ENCODE measurements at places on chromosomes 1 and 21. TPM values are rescaled to one million over a fixed set of nuclear protein-coding genes. Genes with fewer than 3 reads are reported as not detected.

- no peak for DNase-seq
These were observed 148.8 kb downstream of the TGFB2 start for GRCh38 chr1:218493986-218494385.

- DNase-seq: no peak
These were observed 27.8 kb upstream of the HYI start for GRCh38 chr1:43481491-43481890.

DNA sequence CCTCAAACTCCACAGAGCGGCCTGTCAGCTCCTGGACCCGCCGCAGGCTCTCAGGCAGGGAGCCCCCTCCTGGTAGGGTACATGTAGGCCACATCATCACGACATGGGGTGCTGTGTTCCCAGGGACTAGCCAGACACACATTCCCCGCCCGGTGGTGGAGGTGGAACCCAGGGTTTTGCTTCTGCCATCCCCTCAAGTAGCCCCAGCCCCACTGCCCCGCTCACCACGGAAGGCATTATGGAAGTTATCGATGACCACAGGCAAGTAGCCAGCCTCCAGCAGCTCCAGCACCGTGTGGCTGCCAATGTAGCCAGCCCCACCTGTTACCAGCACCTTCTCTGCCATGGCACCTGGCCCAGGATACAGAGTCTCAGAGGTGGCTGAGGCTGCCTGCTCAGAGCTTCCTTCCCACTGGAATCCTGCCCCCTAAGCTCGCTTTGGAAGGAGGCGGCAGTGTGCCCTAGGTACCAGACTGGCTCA, 1.9 kb downstream of the GALE start:
- DNase-seq: no peak

DNA sequence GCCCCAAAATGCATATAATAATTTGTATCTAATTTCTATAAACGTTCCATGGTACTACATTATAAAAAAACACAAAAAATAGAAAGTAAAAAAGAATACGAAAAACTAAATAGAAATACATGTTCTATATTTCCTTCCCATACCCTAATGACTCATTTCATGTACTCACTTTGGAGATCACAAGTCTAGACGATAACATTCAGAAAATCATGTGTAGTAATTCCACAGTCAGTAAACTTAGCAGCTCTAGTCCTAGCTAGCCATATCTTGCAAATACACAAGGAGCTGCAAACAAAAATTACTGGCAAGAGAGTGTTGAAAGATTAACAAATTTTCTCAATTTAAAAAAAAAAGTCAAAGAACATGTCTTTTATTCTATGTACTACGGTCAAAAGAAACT, 1.4 kb downstream of the GOLPH3L start:
- DNase-seq: no peak

GRCh38 chr1:108913105-108913948, 36.5 kb downstream of the GPSM2 start:
- no peak for DNase-seq

GRCh38 chr1:98698625-98699024, 37.1 kb downstream of the SNX7 start:
- no peak for DNase-seq

DNA sequence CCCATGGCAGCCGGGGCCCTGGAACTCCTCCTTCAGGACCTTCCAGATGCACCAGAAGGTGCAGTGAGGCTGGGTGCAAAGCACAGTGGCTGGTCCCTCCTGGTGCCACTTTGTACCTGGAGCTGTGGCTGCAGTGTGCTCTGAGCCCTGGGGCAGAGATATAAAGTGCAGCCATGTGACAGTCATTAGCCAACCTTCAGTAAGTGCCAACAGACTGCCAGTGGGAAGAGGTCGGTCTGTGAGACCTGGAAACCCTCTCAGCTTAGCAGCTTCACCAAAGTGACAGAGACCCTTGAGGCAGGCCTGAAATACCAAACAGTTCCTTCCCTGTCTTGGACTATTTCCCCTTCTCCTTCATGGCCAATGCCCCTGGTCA, 26.7 kb upstream of the NGF start:
- DNase-seq: no peak

DNA sequence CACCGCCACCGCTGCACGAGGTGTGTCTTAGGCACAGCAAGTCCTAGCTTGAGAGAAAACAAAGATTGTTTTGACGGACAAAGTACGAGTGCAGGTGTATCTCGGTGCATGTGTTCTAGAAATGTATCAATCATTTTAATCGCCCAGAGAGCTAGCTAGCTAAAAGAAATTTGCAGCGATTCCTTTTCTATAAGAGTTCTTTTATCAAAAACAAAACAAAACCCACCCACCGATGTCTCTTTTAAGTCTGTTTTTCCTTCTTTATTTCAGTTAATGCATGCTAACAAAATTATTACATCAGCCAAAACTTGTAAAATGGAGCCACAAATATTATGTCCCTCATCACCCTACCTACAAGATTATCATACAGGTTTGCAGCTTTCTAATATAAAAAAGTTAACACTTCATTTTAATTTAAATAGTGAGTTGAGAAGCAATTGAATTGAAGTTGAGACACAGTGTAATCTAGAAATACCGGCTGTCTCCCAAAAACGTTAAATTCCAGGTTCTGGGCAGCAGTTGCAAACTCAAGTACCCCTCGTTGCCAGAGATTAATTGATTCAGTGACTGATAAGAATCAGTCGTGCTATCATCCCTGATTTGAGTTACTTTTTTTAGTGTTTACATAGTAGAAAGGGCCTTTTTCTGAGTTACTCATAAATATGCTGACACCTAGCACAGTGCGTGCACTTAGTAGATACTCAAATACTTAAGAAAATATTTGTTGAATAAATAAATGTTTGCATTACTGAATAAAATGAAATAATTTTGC, 1.5 kb upstream of the SYDE2 start:
- DNase-seq: no peak

GRCh38 chr1:86507935-86508582, 38.8 kb upstream of the CLCA4 start:
- DNase-seq: peak; percentile 6

GRCh38 chr1:19409477-19410341, 75.6 kb downstream of the CAPZB start:
- DNase-seq: no peak

DNA sequence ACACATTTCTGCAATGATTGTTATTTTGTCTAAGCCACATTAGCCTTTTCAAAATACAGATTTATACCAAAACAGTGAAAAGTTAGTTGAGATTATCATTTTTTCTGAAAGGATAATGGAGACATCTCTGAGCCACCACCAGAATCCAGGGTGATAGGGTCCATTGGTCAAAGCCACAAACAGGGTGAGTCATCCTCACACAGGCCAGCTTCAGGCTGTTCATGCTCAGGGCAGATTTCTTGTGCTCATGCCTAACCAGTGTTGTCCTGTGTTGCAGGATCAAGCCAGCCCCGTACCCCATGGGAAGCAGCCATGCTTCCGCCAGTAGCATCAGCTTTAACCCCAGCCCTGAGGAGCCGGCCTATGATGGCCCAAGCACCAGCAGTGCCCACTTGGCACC, 13.4 kb downstream of the ELOA start:
- no peak for DNase-seq

DNA sequence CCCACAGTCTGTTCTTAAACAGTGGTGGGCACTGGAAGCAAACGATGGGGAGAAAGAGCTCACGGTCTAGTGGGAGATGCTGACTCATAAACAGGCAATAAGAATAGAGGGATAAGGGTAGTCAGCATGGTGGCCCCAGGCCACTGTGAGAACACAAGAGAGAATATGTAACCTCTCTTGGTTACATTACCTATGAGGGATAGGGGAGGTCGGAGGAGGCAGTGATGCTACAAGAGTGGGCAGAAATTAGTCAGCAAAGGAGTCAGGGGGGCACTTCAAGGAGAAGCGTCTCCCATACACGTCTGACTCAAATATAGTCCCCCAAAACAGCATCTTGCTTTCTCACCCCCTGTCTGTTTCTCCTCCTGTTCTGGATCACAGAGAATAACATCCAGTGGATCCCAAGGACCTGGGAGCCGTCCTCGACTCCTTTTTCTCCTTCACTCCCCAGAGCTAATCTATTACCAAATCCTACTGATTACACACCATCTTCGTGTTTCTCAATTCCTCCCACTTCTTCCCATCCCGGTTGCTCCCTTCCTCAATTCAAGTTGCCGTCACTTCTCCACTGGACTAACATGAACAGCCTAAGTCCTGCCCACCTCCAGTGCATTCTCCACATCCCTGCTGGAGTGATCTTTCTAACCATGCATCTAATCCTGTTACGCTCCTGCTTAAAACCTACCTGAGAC, 2.1 kb downstream of the SLAMF8 start:
- DNase-seq: no peak

DNA sequence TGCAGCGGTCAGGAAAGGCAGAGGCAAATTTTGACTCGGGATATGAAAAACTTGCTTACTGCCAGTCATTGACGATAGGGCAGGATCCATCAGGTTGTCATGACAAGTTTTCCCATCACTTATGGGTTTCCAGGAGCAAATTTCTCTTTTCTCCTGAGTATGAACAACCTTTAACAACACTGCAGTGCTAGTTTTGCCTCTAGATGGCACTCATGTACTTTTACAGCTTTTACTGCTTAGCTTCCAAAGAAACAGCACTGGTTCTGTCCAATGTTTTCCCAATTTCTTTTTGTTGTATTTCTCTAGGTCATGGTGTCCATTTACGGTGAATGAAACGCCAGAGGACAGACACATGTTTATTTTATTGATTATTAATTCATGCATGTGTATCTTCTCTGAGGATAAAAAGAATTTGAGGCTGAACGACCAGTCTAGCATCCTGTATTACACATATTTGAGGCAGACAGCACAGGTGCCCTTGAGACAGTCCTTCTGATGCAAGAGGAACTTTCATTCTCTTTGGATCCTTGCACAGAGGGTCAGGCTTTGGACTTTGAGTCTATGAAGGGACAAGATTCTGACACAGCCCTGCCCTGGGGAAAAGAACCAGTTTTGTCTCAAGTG, 112.3 kb upstream of the TRABD2B start:
- DNase-seq: peak; percentile 44

DNA sequence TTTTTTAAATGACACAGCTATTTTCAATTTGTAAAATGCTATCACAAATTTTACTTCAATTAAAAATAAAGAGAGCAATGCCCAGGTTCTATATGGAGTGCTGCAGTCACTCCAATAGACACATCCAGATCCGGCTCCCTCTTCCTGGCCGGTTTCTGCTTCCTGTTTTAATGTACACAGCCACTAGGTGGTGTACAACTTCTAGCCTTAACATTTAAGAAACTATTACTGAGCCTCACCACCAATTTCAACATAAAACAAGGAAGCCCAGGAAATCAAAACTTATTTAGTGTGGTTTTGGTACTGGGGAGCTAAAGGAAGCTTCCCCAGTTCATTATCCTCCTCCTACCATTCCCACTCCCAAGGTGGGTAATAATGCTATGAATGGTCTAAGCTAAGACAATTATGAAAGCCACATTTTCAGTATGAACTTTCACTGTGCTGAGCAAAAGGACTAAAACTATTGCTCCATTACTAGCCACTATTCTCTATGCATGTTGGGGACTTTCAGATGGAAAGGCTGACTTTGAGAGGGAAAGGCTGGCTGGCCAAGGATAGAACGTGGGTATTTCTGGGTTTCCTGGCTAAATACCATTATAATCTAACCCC, 25.5 kb upstream of the MTMR11 start:
- peak; percentile 78 for DNase-seq

DNA sequence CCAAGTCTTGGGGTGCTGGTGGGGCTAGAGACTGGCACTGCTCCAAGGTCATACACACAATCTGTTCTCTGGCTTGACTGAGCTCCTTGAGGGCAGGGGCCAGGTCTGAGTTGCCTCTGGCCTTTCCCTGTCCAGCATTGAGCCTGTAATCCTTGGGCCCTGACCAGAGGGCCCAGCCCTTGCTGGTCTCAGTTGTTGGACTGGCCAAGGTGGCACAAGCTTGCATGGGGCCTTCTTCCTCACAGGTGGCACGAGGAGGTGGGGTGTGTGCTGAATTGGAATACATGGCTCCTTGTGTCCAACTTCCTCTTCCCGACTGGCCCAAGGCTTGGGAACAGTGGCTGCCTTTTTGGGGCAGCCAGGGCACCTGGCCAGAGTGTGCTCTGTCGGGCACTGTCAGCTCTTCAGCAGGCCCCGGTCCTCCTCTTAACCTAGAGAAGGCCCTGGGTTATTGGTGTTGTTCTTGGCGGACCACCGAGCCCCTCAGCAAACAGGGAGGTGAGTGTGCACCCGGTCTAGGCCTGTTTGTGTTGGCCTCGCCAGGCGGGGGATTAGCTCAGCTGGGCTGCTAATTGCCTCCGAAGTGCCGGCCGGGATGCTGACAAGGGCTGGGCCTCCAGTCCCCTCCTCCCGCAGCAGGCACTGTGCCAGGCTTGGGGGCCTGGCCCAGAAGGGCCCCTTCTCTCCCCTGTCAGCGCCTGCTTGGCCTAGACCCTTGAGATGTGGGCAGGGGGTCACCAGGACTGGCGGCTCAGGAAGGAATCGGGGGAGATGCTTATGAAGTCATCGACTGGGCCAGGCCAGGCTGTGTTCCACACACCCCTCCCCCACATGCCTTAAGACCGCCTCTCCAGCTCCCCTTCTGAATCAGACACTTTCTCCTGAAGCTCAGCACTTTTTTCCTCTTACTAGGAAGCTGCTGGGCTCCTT, 28.5 kb downstream of the WNT4 start:
- no peak for DNase-seq

GRCh38 chr1:100530880-100531487, 7.0 kb upstream of the GPR88 start:
- DNase-seq: no peak

GRCh38 chr1:230982696-230983095, 3.8 kb downstream of the ARV1 start:
- no peak for DNase-seq

GRCh38 chr1:1124786-1125642, 9.1 kb upstream of the C1orf159 start:
- DNase-seq: no peak

GRCh38 chr1:207849646-207850045, 61.3 kb downstream of the CD34 start:
- no peak for DNase-seq

GRCh38 chr1:208681878-208682663, 437.9 kb upstream of the PLXNA2 start:
- no peak for DNase-seq

DNA sequence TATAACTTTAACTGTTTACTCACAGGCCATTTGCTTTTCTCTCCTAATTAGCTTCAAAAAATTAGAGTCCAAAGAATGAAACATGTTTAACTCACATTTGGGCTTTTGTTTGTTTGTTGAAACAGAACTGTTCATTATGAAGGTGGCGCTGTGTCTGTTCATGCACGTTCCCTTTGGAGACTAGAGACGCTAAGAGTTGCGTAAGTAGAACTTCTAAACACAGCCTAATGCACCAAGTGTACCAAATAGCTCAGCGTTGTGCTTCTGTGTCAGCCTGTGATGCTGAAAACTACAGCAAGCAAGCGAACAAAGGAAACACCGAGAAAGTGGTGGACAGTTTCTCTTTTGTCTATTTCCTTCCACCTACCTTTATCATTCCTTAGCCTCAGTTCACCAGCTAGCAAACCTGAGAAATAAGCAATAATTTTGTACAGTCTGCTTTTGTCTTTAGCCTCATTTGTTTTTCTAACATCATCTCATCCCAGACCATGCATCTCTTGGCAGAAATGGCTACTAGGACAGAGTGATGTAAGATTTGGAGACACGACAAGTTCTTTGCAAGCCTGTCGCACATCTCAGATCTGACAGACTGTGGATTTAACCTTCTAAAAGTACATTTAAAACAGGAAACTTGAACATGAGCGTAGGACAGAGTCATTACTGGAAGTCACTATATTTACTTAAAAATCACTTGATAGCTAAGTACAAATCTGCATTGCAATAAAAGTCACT, 375.1 kb downstream of the RYR2 start:
- DNase-seq: no peak

Gene IGSF9
- total RNA-seq: not detected

Gene GJB3
- total RNA-seq: not detected

Gene TRNP1
- total RNA-seq: 2.1 TPM

Gene TMPRSS15
- 0.32 TPM for total RNA-seq

Gene VCAM1
- total RNA-seq: not detected

Gene NCF2
- total RNA-seq: 0.17 TPM

Gene CFHR4
- total RNA-seq: not detected

Gene PCSK9
- total RNA-seq: not detected

Measured in NCI-H460 (cell line).